SK-N-DZ (cell line): ENCODE measurements at places on chromosomes 6 and 20.
A peak's percentile ranks its signal among the peaks of the same experiment; 100 is the strongest.

DNA sequence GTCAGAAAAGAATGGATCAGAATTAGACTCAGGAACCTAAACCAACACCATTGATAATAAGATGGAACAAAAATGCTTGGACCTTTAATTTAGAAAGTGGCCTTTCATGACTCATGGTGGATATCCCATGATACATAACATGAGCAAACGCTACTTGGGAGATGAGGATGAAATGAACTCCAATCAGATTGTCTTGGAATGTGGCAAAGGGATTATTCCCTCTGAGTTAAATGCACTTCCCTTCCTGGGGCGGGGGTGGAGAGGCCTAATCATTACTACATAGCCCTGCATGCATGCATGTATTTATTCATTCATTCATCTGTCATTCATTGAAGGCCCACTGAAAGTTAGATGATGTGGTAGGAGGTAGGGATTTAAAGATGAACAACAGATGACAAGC lies 174.0 kb downstream of the AIG1 start:
- no peak for DNase-seq

DNA sequence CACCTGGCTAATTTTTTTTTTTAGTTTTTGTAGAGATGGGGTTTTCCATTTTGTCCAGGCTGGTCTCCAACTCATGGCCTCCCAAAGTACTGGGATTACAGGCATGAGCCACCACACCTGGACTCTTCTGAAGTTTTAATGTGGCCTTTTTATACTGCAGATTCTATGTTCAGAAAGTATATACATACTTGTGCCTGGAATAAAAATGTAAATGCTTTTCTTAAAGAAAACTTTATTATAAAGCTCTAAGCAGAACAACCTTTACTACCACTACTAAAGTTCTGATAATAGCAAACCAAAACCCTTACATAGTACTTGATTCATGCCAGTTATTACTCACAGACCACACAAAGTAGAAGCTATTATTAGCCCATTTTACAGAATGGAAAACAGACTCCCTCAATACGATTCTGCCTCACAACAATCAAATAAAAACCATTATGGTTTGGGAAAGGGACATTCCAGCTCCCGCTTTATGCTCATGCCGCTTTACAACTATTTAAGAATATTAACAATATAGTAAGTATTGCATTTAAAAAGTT lies 5.3 kb downstream of the PHIP start:
- no peak for DNase-seq

DNA sequence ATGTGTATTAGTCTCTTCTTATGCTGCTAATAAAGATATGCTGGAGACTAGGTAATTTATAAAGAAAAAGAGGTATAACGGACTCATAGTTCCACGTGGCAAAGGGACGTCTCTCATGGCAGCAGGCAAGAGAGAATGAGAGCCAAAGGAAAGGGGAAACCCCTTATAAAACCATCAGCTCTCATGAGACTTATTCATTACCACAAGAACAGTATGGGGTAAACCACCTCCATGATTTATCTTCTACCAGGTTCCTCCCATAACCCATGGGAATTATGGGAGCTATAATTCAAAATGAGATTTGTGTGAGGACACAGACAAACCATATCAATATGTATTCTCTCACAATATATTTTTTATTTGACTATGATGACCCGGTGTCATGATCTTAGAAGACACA lies 109.1 kb downstream of the UTRN start:
- no peak for DNase-seq

DNA sequence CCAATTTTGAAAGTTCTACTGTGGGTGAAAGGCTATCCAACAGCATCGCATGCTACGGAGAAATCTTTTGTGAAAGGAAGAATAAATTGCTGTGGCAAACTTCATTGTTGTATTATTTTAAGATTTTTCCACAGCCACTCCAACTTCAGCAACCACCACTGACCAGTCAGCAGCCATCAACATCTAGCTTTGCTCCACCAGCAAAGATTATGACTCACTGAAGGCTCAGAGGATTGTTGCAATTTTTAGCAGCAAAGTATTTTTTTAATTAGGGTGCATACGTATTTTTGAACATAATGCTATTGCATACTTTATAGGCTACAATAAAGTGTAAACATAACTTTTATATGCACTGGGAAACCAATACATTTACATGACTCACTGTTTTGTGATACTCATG lies 493.5 kb downstream of the TFAP2A start:
- DNase-seq: no peak

GRCh38 chr6:89948876-89949275 lies 54.6 kb downstream of the GJA10 start:
- DNase-seq: no peak

DNA sequence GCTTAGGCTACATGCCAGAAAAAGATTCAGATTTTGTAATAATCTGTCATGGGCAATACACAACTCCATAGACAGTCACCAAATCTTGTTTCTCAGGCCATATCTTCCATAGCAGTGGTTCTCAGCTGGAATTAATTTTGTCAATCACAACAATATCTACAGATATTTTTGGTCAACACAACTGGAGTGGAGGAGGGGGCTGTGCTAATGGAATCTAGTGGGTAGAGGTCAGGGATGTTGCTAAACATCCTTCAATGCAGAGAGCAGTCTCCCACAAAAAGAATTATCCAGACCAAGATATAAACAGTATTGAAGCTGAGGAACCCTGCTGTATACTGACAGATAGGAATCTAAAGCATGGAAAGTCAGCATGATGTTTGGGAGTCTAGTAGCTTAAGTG lies 174.6 kb downstream of the UBE3D start:
- no peak for DNase-seq

GRCh38 chr6:18632670-18633410 lies 245.7 kb downstream of the RNF144B start:
- DNase-seq: no peak

- DNase-seq: peak; percentile 90
These were observed at the start of gene PEX7 for GRCh38 chr6:136822376-136823127. TSS of gene PEX7 (plus strand) at chr6:136822592. CDS start at chr6:136822666, 74 bp downstream.

- DNase-seq: no peak
These were observed 116.7 kb downstream of the JPH2 start for GRCh38 chr20:44070139-44070900.
